Activated naive CD8-positive, alpha-beta T cell treated with anti-CD3 and anti-CD28 coated beads, Interleukin-2, amount 10 ng/mL, durations not matched to agents 7 days and 5 days (primary cell): ENCODE measurements at places on chromosomes 11 and 22.

- no peaks in the 10 kb centered on the region for H3K4me1 ChIP-seq
- peaks cover 28% of the 10 kb centered on the region for H3K27me3 ChIP-seq
- H3K4me3 ChIP-seq, result no peak overlapping the region
- H3K27ac ChIP-seq, result no peak overlapping the region
Observed at GRCh38 chr22:44519886-44520285, 21.9 kb upstream of the RTL6 start.

- no peaks in the 10 kb centered on the region for H3K36me3 ChIP-seq
- DNase-seq, result no peak
- no peak overlapping the region for H3K4me3 ChIP-seq
- peaks cover 1% of the 10 kb centered on the region for H3K4me1 ChIP-seq
Observed at GRCh38 chr11:45054956-45055355, 91.5 kb upstream of the PRDM11 start.

- H3K36me3 ChIP-seq, result peaks cover 54% of the 10 kb centered on the region
- peaks cover 55% of the 10 kb centered on the region for H3K4me1 ChIP-seq
- no peaks in the 10 kb centered on the region for H3K27me3 ChIP-seq
- peak overlapping the region; percentile 38 for H3K27ac ChIP-seq
Observed at GRCh38 chr11:62721994-62722393, 5.3 kb downstream of the HNRNPUL2 start.

DNA sequence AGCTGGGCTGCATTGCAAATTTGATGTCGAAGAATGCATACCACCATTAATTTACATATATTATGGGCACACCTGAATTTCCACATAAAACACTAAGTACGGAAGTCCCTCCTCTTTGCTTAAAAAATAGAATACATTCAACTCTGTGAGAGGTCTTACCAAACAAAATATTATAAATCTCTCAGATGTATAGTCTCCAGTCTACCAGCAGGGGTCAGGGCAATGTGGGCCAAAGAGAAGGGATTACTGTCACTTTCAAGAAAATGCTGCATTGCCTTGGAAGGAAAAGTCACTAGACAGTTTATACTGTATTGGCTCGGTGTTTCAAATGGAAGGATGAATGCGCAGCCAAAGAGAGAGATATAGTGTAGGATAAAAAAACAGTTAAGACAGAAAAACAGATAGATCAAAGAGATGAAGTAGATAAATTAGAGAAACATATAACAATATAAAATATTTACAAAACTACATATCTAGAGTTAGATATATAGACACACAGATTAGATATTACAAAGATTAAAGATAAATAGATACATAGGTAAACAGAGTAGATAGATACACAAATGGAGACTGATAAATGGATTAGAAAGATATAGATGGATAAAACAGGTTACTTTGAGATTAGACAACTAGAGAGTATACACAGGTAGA is 20.9 kb downstream of the SERGEF start:
- DNase-seq, result no peak
- H3K4me1 ChIP-seq, result peaks cover 1% of the 10 kb centered on the region
- no peak overlapping the region for H3K27ac ChIP-seq

GRCh38 chr11:107275632-107276031 is 182.0 kb downstream of the CWF19L2 start:
- no peak for DNase-seq
- H3K27ac ChIP-seq, result no peak overlapping the region
- H3K4me3 ChIP-seq, result no peak overlapping the region
- peaks cover 3% of the 10 kb centered on the region for H3K27me3 ChIP-seq

DNA sequence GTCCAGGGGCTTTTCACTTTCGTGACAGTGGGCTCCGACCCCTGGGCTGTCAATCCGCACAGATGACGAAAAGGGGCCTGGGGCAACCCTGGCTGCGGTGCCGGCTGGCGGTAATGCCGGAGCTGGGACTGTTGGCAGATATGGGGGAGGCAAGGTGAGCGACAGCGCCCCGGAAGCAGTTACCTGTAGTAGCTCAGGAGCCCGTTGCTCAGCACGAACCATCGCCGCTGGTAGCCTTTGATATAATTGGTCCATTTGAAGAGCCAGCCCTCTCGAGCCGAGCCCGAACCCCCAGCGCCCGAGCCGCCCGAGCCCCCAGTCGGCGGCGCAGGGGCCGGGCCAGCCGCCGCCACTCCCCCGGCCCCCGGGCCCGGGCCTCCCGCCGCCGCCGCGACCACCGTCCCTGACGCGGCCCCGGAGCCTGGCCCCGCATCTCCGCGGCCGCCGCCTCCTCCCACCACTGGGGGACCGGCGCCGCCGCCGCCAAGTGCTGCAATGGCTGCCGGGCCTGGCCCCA is 396 bp downstream of the OSBP start:
- H3K4me3 ChIP-seq, result peak overlapping the region; percentile 96
- H3K36me3 ChIP-seq, result peaks cover 11% of the 10 kb centered on the region
- DNase-seq, result no peak
- H3K4me1 ChIP-seq, result peaks cover 33% of the 10 kb centered on the region
- peak overlapping the region; percentile 97 for H3K27ac ChIP-seq

- no peaks in the 10 kb centered on the region for H3K27me3 ChIP-seq
- H3K4me3 ChIP-seq, result no peak overlapping the region
- DNase-seq, result no peak
- H3K4me1 ChIP-seq, result no peaks in the 10 kb centered on the region
Observed at GRCh38 chr11:100629671-100630070, 57.4 kb upstream of the ARHGAP42 start.

DNA sequence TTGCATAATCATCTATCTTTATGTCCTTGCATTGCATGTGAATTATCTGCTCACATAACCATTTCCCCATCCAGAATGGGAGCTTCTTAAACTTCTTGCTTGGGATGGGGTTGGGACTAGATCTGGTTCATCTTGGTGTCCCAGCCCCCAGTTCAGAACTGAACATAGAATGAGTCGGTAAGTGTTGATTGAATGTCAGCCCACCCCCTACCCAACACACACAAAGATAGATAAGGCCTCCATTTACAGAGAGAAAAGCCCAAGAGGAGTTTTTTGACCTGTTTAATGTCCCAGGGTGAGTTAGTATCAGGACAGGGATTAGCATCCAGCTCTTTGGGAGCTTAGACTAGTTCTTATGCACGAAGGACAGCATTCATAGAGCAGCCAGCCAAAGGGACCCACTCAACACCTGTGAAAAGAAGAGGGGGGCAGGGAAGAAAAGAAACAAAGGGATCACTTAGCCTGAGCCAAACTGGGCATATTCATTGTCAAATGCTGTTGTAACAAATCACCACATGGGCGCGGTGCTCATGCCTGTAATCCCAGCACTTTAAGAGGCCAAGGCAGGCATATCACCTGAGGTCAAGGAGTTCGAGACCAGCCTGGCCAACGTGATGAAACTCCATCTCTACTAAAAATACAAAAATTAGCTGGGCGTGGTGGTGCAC is 57.4 kb downstream of the CHRDL2 start:
- H3K27ac ChIP-seq, result no peak overlapping the region
- H3K36me3 ChIP-seq, result peaks cover 2% of the 10 kb centered on the region
- H3K27me3 ChIP-seq, result no peaks in the 10 kb centered on the region
- no peak overlapping the region for H3K4me3 ChIP-seq
- H3K4me1 ChIP-seq, result peaks cover 2% of the 10 kb centered on the region

DNA sequence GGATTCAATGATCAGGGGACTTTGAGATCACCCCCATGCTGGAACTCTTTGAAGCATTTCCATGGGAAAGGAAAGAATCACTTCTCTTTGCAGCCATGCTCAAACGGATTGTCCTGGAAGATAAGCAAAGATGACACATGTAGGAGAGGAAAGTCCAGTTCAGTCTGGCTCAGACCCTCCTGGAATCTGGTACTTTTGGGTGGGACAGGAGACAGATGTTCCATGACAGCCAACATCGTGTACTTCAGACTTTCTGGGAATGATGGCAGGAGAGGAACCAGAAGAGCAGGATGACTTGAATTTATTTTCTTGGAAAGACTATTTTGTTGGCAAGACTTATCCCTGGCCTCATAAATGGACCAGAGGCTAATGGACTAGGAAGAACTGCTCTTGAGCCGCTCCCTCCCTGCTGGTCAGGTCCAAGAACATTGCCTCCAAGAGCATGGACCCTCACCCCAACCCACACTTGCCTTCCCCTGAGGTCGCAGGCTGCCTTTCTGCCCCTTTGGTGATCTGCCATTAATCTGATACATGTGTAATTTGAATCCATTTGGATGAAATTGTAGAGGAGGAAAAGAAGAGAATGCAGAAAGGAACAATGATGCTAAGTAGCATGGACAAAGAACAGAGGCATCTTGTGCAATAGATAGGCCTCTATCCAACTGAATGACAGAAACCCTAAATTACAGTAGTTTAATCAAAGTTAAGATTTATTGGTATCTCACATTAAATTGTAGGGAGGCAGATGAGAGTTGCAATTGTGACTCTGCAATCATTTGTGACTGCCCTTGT is 201.0 kb downstream of the SNX19 start:
- DNase-seq, result no peak
- no peak overlapping the region for H3K27ac ChIP-seq
- no peak overlapping the region for H3K4me3 ChIP-seq
- no peaks in the 10 kb centered on the region for H3K36me3 ChIP-seq
- no peaks in the 10 kb centered on the region for H3K27me3 ChIP-seq

DNA sequence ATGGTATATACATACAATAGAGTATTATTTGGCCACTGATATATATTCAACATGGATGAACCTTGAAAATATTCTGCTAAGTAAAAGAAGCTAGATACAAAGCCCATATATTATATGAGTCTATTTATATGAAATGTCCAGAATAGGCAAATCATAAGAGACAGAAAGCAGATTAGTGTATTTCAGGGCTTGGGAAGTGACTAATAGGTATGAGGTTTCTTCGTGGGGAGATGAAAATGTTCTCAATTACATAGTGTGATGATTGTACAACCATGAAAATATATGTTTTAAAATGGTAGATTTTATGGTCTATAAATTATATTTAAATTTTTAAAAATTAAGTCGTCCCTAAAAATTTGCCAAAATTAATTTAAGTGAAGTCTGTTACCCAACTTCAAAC is 92.2 kb downstream of the STK33 start:
- H3K27me3 ChIP-seq, result no peaks in the 10 kb centered on the region
- H3K27ac ChIP-seq, result no peak overlapping the region
- no peaks in the 10 kb centered on the region for H3K4me1 ChIP-seq
- DNase-seq, result no peak

GRCh38 chr11:19766206-19766605 is 53.6 kb downstream of the NAV2 start:
- no peak for DNase-seq
- H3K4me3 ChIP-seq, result no peak overlapping the region
- H3K36me3 ChIP-seq, result no peaks in the 10 kb centered on the region
- peaks cover 16% of the 10 kb centered on the region for H3K27me3 ChIP-seq
- no peaks in the 10 kb centered on the region for H3K4me1 ChIP-seq

DNA sequence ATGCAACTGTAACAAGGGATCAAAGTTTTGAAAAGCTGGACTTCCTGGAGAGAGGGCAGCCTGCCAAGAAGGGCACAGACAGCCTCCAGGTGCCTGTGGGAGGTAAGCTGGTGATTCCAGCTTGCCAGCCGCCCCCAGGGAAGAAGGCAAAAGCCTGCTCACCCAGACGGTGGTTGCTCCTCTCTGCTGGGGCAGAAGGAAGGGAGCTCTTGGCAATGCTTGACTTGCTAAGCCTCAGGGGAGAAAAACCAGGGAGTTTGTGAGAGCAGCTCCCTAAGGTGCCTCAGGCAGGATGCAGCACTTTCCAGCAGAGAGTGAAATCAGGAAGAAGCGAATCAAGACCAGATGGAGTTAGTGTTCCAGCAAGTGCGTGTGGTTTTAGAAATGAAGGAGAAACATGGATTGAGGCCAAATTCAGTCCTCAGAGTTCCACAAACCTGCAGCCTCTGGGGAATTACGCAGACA is 553.6 kb downstream of the BUD13 start:
- no peak for DNase-seq
- H3K36me3 ChIP-seq, result no peaks in the 10 kb centered on the region
- no peak overlapping the region for H3K27ac ChIP-seq
- H3K4me3 ChIP-seq, result no peak overlapping the region
- no peaks in the 10 kb centered on the region for H3K27me3 ChIP-seq

DNA sequence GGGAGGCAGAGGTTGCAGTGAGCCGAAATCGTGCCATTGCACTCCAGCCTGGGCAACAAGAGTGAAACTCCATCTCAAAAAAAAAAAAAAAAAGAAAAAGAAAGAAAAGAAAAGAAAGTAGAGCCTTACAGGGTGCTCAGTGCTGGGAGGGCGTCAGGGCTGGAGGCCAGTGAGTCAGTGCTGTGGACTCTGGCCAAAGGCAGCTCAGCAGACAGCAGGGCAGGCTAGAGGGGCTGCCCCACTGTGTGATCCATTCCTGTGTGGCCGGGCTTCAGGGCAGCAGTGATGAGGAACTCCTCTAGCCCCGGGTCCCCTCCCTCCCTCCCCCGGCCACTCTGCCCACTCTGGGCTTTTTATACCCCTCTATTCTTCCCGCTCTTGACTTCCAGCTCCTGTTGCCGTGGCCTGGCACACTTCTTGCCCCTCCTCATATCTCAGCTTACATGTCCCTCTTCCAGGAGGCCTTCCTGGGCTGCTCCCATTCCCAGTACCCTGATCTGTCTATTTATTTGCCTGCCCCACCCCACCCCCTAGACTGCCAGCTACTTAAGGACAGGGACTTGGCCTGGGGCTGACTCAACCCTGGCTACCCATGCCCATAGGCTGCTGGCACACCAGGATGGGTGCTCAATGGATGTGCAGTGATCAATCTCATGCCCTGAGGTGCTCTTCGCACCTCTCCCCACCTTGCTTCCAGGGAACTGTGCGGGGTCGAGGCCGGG is 10.1 kb downstream of the SYT12 start:
- no peaks in the 10 kb centered on the region for H3K36me3 ChIP-seq
- H3K4me3 ChIP-seq, result no peak overlapping the region
- DNase-seq, result no peak
- no peak overlapping the region for H3K27ac ChIP-seq

GRCh38 chr11:69380451-69380901 is 86.5 kb downstream of the MYEOV start:
- no peaks in the 10 kb centered on the region for H3K27me3 ChIP-seq
- H3K36me3 ChIP-seq, result no peaks in the 10 kb centered on the region
- DNase-seq, result peak; percentile 25
- H3K27ac ChIP-seq, result no peak overlapping the region
- no peaks in the 10 kb centered on the region for H3K4me1 ChIP-seq

DNA sequence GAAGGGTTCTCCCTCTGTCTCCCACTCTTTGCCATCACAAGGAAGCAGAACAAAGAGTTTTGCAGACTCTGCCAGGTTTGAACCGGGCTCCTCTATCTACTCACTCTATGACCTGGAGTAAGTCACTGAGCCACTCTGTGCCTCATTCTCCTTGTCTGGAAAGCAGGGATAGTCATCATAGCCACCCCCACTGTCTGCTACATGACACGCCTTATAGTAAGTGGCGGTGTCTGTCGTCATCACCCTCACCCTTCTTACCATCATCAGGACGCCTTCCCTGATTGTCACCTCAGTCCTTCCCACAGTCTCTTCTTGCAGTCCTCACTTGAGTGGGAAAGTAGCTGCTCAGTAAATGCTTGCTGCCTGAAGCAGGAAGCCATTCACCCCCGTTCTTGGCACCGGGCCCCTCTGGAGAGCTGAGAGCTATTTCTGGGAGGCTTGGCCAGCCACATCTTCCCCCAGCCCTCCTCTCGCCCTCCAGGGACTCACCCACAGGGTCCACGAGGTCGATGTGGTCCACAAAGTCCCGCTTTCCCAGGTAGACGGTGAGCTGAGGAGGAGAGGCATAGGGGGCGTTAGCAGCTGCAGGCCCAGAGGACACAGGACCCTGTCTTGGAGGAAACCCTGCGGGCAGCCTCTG is 46.4 kb downstream of the TPBGL start:
- no peak overlapping the region for H3K27ac ChIP-seq
- no peak for DNase-seq
- no peaks in the 10 kb centered on the region for H3K27me3 ChIP-seq
- peaks cover 5% of the 10 kb centered on the region for H3K36me3 ChIP-seq
- no peak overlapping the region for H3K4me3 ChIP-seq

GRCh38 chr22:28268850-28269249 is 349.8 kb upstream of the PITPNB start:
- no peak for DNase-seq
- no peak overlapping the region for H3K27ac ChIP-seq
- H3K4me1 ChIP-seq, result no peaks in the 10 kb centered on the region
- H3K4me3 ChIP-seq, result no peak overlapping the region
- no peaks in the 10 kb centered on the region for H3K36me3 ChIP-seq
